ENCODE measurements at places on chromosomes 4 and X.

- no peak for DNase-seq
Observed at GRCh38 chrX:150459196-150459595, 96.1 kb downstream of the MAMLD1 start.

DNA sequence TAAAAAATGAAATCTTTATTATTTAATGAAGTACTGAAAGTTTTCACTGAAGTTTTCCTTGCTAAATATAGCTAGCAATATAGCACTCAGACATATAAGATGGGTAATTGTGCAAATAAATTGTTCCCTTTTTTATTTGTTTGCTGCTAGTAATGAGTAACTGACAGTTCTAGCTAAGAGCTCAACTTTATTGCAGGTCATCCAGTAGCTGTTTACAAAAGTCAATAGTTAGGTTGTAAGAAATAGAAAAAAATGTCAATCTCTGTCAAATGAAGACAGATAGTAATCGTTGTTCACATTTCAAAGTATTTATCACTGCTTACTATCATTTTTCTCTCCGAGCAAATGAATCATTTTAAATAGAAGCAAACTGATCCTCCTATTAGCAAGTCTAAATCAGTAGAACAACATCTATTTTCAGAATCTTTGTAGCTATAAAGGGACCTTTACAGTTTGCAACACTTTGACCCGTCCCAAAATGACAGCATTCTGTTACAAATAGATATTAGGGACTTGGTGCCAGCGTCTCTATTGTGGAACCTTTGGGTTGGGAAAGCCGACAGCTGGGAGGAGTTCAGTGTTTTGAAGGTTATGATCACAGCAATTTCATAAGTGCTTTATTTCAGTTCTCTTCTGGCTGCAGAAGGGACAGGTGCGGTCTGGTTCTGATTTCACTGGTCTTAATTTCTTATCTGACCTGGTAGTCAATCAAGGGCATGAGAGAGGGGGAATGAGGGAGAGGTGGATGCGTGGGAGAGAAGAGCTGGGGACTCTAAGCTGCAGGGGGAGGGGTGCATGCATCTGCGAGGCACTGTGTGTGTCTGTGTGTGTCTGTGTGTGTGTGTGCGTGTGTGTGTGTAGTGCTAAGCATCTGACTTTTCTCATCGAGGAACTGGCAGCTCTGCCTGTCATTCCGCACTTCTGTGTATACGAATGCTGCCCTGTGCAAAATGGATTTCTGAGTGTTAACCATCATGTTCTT, 227.9 kb upstream of the PITX2 start:
- no peak for DNase-seq

GRCh38 chr4:4398430-4398829, 11.5 kb downstream of the NSG1 start:
- DNase-seq = no peak

DNA sequence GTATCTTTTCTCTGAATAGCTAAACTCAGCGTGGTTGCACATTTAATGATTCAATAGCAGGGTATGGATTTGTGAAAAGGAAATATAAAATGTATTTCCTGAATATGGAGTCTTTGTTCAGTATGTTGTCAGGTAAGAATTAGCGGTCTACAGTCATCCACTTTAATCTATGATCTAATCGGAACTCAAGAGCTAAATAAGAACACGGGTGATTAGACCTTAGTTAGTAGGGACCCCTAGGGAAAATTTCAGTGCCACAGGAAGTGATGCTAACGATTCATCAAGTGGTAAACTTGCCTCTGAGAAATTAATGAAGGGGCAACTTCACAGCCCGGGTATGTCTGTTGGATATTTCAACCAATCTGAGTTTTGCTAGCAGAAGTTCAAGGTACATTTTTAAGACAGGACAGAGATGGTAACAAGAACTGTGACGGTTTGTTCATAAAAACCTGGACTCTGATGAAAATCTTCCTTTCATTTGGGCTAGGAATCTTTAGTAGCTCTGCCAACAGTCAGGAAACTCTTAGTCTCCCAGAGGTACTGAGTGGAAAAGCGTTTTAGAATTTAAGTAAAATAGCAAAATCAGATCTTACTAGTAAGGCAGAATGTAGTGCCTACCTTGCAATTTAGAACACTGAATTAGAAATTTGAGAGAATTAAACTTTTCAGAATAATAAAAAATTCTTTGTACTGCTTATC, 47.1 kb downstream of the PCDH7 start:
- no peak for DNase-seq

DNA sequence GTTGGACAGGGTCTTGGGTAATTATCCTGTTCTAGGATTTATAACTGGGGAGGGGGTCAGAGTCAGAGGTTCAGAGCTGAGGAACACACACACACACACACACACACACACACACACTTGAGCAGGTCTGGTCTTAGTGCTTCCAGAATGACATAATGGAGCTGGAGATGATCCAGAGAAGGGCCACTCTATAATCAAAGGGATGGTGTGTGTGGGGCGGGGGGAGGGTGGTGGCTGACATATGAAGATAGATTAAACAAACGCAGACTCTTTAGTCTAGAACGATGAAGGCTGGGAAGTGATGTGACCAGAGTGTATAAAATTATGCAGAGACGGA, 434 bp upstream of the TMEM255A start:
- no peak for DNase-seq

DNA sequence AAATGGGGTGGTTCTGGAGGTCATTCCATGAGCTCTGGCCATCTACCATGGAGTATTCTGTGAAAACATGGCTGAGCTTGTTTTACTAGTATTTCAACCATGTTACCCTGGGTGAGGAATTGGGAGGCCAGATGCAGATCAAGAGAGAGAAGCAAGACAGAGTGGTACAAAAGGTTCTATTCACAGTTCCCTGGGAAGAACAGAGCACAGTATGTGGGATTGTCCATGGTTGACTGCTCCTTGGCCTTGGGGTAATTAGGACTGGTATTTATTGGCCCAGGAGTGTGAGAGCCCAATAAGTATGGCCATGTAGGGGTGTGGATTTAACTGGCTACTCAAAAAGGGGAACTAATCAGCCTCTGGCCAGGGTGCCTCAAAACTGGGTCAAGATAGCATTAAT, 239.7 kb upstream of the GATB start:
- no peak for DNase-seq

- no peak for DNase-seq
Observed at GRCh38 chr4:176761872-176762271, 30.9 kb downstream of the VEGFC start.

DNA sequence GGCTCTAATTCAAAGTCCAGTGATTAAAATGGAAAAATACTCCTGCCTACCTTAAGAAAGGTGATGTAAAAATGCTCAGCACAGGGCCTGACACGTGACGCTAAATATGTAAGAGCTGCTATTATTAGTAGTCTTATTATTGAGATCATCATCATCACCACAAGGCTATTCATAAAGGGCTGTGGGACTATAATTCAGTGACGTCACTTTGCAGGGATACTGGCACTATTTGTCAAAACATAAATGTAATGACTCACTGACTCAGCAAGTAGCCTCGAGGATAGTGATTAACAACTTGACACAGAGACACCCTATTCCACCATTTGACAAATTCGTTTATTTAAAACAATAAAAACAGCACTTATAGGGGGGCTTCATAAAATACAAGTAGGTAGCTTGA, 258.9 kb downstream of the SPANXN1 start:
- no peak for DNase-seq

GRCh38 chr4:138800421-138800820, 215.2 kb upstream of the NOCT start:
- DNase-seq = no peak

- no peak for DNase-seq
Observed at GRCh38 chr4:148737061-148737770, 295.0 kb upstream of the NR3C2 start.

- DNase-seq = no peak
Observed at GRCh38 chrX:30196322-30196721, 19.0 kb upstream of the MAGEB2 start.

GRCh38 chr4:89949782-89950387, 55.2 kb downstream of the MMRN1 start:
- DNase-seq = no peak

- no peak for DNase-seq
Observed at GRCh38 chr4:113419631-113420030, 341.9 kb downstream of the CAMK2D start.

GRCh38 chr4:118280501-118281218, 72.1 kb downstream of the PRSS12 start:
- DNase-seq = peak; percentile 59

DNA sequence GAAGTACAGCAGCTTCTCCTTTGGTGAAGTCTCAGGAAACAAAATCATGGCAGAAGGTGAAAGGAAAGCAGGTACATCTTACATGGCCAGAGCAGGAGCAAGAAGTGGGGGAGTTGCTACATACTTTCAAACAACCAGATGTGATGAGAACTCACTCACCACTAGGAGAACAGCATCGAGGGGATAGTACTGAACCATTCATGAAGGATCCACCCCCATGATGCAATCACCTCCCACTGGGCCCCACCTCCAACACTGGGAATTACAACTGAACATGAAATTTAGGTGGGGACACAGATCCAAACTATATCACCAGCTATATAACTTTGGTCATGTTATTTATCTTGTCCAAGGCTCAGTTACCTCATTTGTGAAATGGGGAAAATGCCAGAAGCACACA, 159.4 kb downstream of the OPHN1 start:
- DNase-seq = no peak

DNA sequence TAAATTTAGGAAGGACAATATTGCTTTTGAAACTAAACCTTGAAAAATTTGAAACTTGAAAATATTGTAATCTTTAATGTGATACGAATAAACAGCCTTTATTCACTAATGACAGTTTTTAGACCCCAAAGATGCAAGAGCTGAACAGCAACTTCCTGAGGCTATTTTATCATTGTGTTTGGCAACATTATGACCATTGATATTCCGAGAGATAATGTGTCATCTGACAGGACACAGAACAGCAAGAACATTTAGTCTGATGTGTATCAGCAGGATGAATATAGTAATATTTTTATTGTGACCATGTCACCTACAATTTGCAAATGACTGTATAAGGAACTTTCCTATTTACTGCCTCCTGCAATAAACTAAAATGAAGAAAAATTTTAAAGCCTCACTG, 316.0 kb downstream of the ADAM29 start:
- DNase-seq = no peak

DNA sequence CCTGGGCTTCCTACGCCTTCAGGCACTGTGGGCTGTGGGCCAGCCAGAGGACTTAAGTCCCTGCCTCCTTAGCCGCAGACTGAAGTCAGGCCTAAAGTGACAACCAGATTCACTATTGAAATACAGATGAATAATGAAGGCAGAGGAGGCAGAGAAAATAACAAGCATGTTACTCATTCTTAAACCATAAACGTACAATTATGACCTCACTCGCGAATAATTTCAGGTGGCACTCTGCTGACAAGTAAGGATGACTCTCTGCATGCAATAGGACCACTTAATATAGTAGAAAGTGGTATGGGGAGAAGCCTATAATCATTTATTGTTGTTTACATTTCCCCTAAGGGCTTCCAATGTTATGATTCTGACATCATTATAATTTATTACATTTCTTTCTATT, 409.2 kb upstream of the FGF13 start:
- no peak for DNase-seq

DNA sequence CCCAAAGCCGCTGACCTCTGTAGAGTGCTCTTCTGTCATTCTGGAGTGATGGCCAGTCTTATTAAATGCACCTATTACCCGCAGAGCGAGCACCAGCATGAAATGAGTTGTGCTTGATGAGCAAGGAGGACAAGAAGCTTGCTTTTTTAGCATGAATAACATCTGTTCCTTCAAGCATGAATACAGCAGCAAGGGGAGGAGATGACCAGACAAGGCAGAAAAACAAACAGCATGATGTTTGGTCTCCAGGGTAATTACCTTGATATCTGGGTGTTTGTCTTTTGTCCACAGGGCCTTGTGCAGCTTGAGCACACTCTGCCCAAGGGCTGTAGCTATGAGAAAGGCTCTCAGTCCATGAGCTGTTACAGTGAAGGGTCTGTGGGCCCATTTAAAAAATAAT, 324.8 kb upstream of the DDX53 start:
- no peak for DNase-seq

All from fibroblast of skin of left quadriceps (primary cell).